Caco-2 (cell line): ENCODE measurements at places on chromosomes 11 and 22. TPM values are rescaled to one million over a fixed set of nuclear protein-coding genes. Genes with fewer than 3 reads are reported as not detected.

DNA sequence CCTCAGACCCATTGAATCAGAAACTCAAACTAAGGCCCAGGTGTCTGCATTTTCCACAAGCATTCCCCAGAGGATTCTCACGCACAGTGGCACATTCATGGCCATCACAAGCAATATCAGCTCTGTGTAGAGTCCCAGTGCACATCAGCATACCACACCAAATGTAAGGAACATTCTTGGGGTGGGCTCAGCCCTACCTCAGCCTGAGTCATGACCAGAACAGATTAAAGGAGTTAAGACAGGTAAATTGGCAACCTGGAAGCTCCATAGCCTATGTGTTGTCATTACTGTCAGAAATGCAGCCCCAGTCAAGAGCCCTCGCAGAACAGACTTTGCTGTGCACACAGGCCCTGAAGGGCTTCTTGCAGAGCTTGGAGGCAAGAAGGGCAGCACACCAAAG, 53.1 kb downstream of the OPCML start:
- no peaks in the 10 kb centered on the region for H3K4me1 ChIP-seq
- H3K27me3 ChIP-seq, result no peaks in the 10 kb centered on the region
- no peaks in the 10 kb centered on the region for H3K36me3 ChIP-seq
- H3K4me3 ChIP-seq, result no peak overlapping the region

DNA sequence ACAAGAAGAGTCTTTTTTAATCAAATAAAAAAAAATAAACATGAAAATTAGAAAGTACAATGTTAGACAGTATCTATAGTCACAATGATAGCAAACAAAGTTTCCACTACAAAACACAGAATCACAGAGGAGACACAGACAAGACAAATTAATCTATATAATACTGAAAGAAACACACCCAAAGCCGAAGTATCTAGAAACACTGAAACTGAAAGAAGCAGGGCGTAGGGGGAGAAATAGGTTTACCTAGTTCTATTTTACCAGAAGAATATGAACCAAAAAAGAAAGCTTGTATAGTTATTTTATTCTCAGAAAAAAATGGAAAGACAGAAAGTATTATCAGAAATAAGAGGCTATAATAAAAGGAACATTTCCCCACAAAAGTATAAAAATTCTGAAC, 27.1 kb upstream of the NUP50 start:
- H3K27ac ChIP-seq, result no peak overlapping the region
- H3K27me3 ChIP-seq, result no peaks in the 10 kb centered on the region
- no peak overlapping the region for H3K4me3 ChIP-seq
- 0 out of 2 replicates have a peak, but pooled peaks cover 2% of the 10 kb centered on the region for H3K36me3 ChIP-seq

- H3K4me3 ChIP-seq, result no peak overlapping the region
- no peaks in the 10 kb centered on the region for H3K27me3 ChIP-seq
- DNase-seq, result no peak
These were observed 23.2 kb downstream of the SYT13 start for GRCh38 chr11:45262900-45263299.

DNA sequence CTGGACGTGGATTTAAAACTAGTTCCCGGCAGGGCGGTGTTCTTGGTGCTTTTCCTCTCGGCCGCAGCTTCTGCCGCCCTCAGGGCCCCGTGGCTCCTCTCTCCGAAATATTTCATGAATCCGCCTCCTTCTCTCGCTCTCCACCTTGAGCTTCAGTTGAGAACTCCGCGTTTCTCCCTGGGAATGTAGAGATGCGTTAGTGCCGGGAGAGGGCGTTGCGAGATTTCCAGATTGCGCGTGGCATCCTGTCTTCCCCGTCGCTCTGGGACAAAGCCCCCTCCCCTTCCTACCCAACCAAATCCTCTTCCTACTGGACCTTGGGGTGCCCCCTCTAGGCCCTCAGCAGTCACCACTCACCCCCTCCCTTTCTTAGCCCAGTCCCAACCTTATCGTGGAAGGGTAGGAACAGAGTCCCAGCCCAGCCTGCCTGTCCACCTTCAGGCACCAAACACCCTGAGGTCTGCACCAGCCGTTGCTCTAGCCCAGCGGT, 15.5 kb upstream of the RAC2 start:
- H3K36me3 ChIP-seq, result no peaks in the 10 kb centered on the region
- H3K27me3 ChIP-seq, result no peaks in the 10 kb centered on the region; the same call in 1 of the 2 replicates
- H3K27ac ChIP-seq, result no peak overlapping the region
- no peaks in the 10 kb centered on the region for H3K4me1 ChIP-seq
- no peak overlapping the region for H3K4me3 ChIP-seq

DNA sequence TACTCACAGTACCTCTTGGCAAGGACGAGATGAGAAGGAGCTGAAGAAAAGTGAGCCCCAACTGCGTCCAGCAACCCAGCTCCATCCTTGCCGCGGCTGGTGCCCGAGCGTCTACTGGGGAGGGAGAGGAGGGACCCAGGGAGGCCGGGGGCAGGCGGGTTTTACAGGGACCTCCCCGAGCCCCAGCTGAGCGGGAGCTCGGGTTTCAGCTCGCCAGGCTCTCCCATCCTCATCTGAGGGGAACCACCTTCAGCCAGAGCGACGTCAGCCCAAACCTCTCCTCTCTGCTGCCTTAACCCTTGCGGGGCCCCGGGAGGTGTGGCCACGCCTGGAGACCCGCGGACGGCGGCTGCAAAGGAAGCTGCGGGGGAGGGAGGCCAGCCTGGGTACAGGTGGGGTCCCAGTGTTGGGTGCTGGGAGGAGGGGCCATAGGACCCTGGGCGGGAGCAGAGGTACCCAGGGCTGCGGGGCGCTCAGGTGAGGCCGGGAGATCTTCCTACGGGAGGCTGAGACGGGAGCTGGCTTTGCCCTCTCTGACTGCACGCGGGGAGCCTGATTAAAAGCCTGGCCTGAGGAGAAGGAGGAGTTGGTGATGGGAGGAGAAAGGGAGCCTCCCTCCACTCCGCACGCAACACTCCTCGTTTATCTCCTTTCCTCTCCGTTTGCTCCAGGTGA, at the start of gene PAMR1:
PAMR1 (minus strand) TSS at position 116 of the 675 bp plus-strand sequence; CDS start at position 85, 31 bp downstream.
- peak within 1 kb of the TSS; percentile 21 for H3K27ac ChIP-seq
- peak within 1 kb of the TSS; percentile 38 for H3K4me3 ChIP-seq
- H3K27me3 ChIP-seq, result no peaks in the 10 kb centered on the region
- peak; percentile 67 for DNase-seq

DNA sequence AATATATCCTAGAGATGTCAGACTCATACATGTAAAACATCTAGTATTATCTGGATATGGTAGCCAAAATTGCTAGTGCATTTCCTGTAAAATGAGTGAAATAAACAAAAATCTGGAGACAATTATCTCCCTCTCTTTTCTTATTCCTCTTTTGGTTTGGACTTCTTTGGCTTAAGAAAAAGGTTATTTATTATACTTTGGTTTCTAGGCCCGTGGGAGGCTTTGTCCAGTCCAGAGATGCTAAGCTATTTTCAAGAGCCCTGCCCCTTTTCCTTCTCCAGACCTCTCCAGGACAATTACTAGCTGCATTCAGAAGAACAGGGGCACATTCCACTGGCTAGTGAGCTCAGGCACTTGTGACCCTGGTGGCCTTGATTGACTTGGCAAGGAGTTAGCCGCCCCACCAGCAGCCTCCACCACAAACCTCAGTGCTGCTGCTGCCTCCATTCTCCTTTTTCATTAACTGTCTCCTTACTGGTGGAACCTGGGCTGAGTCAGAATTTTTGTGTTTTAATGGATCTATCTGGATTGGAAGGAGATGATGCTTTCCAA, 747.3 kb upstream of the TENM4 start:
- DNase-seq, result no peak
- H3K4me1 ChIP-seq, result no peaks in the 10 kb centered on the region
- no peak overlapping the region for H3K27ac ChIP-seq
- no peaks in the 10 kb centered on the region for H3K27me3 ChIP-seq

Gene HBD
- total RNA-seq, result not detected in 2 replicates

Gene HSPA8
- total RNA-seq, result 1,923 and 2,051 TPM in 2 replicates
